GDM1 (cell line): ENCODE measurements at places on chromosomes 5 and 9.

DNA sequence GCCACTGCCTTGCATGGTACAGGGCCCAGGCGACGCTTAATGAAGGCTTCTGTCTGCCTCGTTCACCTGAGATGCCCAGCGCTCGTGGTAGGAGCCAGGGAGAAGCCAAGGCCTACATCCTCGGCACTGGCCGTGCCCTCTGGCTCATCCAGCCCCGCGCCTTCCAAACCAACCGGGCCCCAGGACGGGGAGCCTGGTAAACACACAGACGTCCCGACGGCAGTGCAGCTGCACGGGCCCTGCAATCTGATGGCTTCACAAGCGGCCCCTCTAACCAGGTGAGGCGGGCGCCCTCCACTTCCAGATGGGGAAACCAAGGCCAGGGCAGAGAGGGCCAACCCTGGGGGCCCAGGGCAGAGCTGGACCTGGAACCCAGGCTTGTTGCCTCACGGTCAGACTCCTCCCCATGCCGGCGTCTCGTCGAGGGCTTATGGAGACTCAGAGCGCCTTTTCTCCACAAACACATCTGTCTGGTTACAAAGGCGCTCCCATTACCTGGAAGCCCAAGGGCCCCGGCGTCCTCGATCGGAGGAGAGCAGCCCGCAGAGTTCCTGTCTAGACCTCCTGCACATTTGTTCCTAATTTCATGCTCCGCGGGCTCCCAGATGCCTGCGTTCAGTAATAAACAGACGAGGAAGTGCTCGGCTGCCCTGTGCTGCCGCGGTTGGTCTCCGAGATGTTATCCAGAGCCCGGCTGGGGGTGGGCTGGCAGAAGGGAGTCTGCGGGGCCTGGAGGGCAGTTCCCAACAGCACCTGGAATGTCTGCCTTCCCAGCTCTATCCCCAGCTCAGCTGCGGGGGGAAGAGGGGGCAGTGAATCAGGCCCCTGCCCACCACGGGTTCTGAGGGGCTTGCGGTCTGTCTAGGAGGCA, 23.5 kb downstream of the FAM163B start:
- DNase-seq: no peak

DNA sequence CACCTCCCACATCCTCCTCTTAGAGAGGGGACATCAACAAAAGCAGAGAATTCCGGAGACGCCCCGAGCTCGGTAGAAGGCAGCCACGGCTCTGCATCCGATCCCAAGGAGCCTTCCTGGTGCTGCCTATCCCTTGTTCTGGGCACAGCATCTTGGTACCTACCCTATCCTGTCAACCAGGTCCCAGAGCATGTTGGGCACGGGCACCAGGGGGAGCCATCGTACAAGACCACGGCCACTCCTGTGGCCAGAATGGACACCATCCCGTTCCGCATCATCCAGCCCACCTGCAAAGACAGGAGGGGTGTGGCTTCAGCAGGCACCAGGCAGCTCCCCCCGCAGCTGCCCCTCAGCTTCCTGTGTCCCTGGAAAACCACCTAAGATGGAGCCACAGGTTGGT, 62.7 kb upstream of the ZNF354A start:
- DNase-seq: no peak

DNA sequence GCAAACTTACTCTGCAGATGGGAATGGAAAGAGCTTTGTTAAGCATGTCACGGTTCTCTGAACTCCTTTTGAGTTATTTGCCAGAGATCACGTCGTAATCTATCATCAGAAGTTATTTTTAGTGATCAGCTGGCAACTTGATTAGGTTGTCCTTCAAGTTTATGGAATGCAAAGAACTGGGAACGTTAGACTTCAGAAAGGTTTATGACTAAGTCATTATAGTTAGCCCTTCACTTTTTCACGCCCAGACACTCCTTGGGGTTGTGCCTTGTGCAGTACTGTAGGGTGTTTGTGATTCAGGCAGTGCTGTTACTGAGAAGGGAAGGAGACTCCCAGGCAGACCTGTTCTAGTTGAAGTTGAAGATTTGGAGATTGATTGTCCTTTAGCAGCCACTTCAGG, 26.8 kb upstream of the PHF2 start:
- DNase-seq: no peak

DNA sequence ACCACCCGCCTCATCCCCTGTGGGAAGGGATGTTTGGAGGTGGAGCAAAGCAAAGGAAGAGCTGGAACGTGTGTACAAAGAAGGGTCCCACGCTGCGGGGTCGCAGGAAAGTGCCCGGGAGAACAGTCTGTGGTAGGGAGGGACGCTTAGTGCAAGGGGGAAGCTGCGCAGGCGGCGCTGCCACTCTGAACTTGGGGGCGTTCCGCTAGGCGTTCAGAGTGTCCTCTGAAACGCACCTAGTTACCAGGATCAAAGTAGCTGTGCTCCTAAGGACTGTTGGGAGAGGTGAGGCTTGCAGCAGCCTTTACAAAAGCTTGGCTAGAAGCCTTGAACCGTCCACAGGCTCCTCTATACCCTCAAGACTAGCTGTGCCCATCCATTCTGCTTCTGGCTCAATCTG, 29.3 kb upstream of the PDE8B start:
- DNase-seq: no peak

DNA sequence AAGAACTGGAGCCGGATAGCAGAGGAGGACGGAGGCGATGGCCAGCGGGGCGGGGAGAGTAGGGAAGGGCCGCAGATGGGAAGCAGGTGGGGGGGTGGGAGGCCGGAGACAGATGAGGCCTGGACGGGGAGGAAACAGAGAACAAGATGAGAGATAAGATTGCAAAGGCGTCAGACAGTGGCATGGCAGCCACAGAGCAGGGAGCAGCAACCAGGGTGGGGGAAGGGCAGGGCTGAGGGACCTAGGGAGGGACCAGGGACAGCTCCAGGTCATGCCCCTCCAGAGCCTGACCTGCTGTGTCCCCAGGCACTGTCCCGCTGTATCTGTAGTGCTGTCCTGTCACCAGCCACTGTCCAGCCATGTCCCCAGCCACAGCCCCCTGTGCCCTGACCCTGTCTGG, 49.6 kb upstream of the LMX1B start:
- no peak for DNase-seq

GRCh38 chr9:12289711-12290110, 403.5 kb upstream of the TYRP1 start:
- DNase-seq: no peak

DNA sequence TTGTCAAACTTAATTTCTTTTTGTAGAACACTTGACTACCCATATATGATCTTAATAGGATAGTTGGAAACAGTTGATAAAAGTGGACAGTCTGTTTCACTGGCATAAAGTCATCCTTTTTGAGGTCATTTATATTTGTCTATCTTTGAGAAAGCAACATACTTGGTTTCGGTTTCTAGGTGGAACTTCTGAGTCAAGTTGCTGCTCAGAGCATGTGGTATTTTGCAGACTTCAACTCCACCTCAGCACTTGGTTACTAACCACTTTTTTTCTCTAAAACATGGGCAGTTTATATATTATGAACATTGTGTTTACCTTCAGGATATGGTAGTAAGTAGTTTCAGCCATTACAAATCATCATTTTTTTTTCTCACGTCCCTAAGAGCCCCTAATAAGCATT, 1749.0 kb upstream of the C9orf72 start:
- DNase-seq: no peak

GRCh38 chr5:128782446-128782845, 182.8 kb upstream of the SLC27A6 start:
- no peak for DNase-seq

DNA sequence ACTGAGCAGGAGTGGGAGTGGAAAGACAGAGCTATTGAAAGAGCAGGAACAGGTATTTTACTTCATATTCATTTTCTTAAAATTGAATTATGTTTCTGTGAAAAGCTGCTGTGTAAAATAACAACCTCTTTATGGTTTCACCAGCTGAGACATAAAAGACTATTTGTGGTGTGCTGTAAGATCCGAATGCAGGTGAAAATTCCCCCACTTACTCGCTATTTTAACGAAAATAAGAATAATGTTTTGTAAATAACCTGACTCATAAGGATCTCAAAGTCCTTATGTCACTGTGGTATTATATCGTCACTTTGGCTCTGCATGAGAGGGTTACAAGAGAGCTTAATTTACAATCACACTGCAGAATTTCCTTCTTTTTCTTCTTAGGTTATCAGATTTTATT, 65.3 kb upstream of the NFIB start:
- no peak for DNase-seq

DNA sequence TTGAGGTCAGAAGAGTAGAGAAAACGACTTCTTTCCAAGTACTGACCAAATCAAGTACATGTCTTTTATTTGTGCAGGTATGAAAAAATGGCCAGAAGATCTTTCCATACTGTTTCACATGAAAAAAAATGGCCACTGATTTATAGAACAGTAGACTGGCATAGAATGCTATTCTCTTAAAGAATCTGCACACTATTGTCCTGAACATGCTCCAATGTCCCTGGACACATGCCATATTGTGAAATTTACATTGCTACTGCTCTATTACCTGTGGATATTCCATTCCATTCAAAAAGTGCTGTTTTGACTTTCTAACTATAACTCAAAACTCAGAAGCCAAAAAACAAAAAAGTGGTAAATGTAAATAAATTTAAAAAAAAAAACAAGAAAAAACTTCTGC, 60.6 kb downstream of the FBXL17 start:
- DNase-seq: no peak

DNA sequence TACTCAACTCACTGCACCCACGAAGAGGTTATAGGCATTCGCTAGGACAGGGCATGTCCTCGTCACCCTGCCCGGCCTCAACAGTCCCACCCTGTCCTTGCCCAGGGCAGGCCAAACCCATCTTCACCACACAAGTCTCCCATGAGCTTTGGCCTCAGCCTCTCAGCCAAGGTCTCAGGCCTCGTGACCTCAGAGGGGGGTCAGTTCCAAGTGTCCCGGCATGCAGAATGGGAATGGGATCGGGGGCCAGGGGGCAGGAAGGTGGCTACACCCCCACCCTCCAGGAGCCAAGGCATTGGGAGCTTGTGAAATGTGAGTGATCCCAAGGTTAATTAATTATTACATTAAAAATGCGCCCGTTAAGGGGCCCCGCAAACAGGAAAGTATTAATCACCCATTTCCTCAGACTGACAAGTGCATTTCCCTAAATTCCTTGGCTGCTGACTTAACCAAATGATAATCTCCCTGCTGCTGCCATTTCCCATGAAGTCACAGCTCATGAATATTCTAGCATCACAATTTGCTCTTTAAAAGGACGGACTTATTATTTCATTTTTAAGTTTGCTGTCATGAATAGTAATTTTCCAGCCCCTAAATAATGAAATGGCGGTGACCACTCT, 8.0 kb upstream of the UBAC1 start:
- DNase-seq: no peak

DNA sequence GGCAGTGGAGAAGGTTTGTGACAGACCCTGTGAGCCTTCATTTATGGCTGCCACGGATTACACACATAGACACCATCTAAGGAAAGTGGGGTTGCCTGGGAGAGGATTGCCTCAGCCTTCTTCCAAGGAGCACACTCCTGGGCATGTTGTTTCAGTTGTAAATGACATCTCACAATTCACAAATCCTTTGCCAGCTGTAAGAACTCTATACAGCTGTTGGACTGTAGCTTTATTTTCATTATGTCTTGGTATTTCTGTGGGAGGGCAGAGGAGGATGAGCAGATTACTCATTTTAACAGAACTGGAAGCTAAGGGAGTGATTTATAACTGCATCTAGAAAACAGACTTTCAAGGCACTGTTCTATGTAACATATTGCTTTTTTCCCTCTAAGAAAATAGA, 25.6 kb downstream of the MELK start:
- DNase-seq: no peak

- no peak for DNase-seq
These were observed 18.9 kb upstream of the NTNG2 start for GRCh38 chr9:132142924-132143323.

DNA sequence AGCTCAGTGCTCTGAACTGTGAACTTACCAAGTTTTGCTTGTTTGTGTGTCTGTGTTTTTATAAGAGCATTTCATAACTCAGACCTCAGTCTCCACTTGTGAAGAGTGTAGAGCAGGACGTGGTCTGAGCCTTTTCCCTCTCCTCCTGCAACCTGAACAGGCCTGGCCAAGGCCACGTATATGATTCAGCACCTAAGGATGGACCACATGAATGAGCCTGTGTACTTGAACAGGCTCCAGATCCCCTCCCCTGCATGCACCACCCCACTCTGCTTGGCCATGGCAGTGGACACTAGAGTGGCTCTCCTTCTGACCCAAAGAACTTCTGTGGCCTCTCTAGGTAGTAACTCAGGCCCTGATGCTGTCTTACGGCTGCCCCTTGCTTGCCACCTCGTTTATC, 125.9 kb upstream of the FSTL4 start:
- no peak for DNase-seq

GRCh38 chr5:133373121-133373870, 239.0 kb downstream of the FSTL4 start:
- DNase-seq: no peak

DNA sequence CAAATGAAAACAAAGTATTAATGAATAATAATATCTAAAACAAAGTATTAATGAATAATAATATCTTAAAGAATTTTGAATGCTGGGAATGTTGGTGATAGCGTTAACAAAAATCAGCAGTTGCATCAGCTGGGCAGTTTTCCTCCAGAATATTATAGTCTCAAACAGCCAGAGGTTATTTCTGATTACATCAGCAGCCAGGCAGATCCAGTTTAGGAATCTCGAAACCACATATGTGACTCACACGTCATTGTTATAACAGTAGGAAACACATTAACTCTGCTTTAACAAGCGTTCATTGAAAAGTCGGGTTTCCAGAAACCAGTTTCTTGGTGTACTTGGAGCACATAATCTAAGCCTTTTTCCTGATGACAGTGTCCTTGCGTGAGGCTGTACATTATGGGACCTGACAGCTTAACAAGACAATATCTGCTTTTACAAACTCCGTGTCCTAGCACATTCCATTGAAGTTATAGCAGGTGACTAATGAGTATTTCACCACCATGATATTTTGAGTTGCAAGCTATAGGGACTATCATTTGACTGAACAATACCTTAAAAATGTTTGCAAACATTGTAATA, 559.5 kb upstream of the KLF4 start:
- DNase-seq: no peak

GRCh38 chr9:110769667-110770066, 101.1 kb downstream of the MUSK start:
- no peak for DNase-seq

DNA sequence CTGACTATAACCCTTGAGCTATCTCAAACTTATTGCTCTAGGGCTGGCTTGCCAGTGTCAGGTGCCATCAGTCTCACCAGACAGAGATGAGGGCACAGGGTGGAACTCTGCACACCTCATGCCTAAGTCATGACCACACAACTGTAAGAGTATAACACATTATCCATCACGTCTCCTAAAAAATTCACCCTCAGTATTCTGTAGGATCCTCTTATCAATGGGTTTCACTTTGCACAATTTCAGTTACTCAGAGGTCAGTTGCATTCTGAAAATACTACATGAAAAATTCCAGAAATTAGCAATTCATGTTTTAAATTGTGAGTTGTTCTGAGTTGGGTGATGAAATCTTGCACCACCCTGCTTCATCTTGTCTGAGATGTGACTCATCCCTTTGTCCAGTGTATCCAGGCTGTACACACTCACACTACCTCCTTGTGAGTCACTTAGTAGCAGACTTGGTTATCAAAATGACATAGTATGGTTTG, 690.9 kb upstream of the CDH18 start:
- DNase-seq: no peak
